ENCODE measurements at places on chromosomes 12 and 14.

- no peak for DNase-seq
Observed at GRCh38 chr12:58871556-58871955, 48.7 kb downstream of the LRIG3 start.

DNA sequence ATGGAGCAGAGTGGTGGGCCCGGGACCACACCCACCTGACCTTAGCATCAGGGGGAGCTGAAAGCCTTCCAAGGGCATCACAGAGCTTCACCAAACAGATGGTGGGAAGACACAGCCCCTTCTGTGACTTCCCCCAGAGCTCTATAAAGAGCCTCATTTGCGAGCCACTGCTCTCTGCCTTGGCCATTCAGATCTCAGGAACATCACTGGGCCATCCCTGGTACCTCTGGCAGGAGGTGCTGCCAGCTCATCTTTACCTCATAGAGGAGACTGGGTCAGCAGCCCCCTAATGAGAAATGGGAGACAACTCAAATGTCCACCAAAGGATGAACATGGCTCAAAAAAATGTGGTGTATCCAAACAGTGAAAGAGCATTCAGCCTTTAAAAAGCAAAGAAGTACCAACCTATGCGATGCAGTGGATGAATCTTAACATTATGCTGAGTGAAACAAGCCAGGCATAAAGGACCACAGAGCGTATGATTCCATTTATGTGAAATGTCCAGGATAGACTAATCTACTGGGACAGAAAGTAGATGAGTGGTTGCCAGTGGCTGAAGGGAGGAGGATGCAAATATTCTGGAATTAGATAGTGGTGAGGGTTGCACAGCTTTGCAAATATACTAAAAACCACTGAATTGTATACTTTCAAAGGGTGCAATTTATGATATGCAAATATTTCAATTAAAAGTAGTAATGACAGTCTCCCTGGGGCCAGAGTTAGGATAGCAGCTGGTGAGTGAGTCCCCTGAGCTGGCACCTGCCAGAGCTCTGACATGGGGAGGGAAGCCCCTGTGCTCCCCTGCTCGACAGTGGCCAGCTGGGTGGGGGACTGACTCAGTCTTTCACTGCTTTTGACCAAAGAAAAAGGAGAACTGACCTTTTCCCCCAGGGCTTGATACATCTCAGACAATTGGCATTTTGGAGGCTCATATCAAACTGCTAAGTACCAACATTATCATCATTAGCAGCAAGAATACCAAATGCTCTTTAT lies 116.6 kb downstream of the GCH1 start:
- DNase-seq, result no peak

DNA sequence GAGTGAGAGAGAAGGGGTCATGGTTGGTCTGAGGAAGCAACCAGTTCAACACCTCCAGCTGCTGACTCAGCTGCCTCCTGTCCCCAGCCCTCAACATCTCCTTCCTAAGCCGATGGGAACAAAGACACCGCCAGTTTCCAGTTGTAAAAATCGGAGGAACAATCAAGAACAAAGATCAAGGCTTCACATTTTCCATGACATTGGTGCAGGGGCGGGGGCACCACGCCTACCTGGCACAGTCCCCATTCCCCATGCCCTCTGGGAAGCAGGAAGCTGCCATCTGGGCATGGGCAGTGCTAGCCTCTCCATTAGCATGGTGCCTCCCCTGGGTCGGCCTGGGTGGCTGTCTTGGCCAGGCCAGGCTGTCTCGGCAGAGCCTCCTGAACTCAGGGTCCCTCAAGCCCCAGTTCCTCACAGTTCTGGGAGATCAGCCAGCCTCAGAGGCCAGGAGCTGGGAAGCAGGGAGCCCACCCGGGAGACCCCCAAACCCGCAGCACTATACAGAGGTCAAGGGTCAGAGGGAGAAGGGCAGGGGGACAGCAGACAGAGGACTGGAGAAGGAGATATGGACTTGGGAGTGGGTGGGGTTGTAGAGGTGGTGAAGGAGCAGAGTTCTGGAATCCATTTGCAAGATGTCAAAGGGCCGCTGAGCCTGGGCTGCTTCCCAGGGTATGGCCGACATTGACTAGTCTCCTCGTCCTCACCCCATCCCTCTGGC lies 19.6 kb upstream of the TMEM106C start:
- DNase-seq, result no peak

GRCh38 chr12:103441437-103442181 lies 54.2 kb downstream of the C12orf42 start:
- no peak for DNase-seq

DNA sequence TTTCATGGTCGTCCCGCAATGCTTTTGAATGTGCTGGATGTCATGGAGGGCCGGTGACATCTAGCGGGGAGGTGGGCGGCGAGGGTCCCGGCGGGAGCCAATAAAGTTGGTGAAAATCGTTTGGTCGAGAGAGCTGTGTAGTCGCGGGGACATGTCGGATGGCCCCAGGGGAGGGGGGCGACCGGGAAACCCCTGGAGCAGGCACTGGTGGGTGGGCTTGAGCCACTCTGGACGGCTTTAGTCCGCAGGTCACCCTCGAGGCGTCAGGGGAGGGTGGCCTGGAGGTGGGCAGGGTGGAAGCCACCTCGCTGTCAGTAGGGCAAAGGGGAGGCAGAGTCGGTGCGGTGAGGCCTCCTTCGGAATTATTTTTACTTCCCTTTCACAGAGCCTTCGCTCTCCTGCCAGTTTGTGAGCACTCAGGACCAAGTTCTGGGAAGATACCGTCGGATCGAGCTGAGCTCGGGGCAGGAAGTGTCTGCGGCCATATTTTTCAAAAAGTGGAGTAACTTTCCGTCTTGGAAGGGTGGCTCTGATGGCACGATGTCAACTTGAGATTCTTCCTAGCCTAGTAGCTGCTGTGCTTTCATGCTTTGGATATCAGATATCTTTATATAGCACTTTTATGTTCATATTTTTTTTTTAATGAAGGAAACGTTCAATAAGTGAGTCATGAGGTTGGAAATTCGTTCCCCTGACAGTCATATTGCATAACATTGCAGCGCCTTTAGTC lies 28.2 kb downstream of the WBP11 start:
- DNase-seq, result no peak

- no peak for DNase-seq
Observed at GRCh38 chr14:54493293-54493692, 4.5 kb upstream of the GMFB start.

DNA sequence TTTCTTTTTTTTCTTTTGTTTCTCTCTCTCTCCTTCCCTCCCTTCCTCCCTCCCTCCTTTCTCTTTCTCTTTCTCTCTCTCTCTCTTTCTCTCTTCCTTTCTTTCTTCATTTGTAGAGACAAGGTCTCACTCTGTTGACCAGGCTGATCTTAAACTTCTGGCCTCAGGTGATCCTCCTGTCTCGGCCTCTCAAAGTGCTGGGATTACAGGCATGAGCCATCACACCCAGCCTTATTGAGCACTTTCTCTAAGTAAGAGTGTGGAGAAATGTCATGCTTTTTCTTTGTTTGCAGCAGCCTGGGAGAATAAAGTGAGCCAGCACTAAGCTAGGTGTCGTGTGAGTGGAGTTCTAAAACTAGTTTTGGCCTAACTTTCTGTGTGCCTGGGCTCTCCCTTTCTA lies 74.0 kb downstream of the TTC7B start:
- no peak for DNase-seq

GRCh38 chr12:68331869-68332727 lies at the start of gene MDM1:
Gene MDM1 (minus strand): TSS chr12:68332362. CDS start chr12:68332245, 117 bp downstream.
- DNase-seq, result peak; percentile 99

GRCh38 chr12:111056618-111057521 lies 136.5 kb upstream of the MYL2 start:
- DNase-seq, result no peak

GRCh38 chr12:40911676-40912075 lies 219.4 kb downstream of the CNTN1 start:
- no peak for DNase-seq
